ENCODE measurements at places on chromosomes 4 and X.

- no peak for DNase-seq
Observed at GRCh38 chrX:1488141-1488540, 35.4 kb upstream of the ASMTL start.

DNA sequence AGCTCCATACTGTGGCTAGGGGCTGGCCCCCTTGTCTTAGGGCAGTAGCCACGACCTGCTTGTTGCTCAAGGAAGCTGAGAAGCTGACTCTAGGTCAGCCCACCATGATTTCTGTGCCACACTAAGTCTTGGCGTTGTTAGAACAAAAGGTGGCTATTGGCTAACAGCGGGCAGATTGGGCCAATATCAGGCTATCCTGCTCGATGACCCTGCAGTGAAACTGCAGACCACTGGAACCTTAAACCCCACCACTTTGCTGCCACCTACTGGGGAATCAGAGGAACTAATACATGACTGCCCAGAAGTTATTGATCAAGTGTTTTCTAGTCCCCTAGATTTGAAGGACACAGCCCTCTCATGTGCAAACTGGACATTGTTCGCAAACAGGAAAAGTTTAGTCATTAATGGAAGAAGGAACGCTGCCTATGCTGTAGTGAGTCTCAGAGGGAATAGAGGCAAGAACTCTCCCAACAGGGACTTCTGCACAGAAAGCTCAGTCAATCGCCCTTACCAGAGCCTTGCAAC is 17.0 kb upstream of the PAPSS1 start:
- peak; percentile 40 for DNase-seq

GRCh38 chr4:70778888-70779422 is 57.2 kb downstream of the RUFY3 start:
- no peak for DNase-seq

DNA sequence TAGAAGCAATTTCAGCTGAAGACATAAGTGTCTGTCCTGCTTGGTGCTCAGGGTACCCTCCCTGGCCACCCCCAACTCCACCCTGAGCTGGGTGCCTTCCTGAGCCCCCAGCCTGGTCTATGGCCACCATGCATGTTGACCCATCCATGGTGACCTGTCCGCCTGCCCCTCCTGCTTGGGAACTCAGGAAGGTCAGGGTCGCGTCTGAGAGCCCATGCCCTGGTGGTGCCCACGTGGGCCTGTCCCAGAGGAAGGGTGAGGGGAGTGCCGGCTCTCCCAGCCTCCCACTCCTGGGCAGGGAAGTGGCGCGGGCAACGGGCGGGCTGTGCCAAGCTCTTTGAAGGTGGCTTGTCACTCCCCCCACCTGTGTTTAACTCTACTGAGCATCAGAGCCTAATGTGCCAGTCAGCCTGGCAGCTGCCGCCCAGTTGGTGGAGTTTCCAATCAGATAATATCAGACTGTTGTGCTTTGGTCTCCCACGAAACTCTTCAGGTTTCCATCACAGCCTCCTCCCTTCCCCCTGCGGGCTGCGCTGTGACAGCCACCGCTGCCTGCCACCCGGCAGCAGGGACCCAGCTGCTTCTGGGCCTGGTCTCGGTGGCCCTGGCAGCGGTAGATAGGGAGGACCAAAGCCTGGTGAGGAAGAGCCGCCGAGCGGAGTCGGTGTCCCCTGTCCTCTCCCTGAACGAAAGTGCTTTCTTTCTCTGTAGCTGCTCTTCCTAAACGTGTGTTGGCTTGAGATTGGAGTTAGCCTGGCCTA is 4.8 kb downstream of the SH3BP2 start:
- DNase-seq, result no peak

- DNase-seq, result no peak
Observed at GRCh38 chrX:47515941-47516665, 33.1 kb upstream of the ZNF41 start.

DNA sequence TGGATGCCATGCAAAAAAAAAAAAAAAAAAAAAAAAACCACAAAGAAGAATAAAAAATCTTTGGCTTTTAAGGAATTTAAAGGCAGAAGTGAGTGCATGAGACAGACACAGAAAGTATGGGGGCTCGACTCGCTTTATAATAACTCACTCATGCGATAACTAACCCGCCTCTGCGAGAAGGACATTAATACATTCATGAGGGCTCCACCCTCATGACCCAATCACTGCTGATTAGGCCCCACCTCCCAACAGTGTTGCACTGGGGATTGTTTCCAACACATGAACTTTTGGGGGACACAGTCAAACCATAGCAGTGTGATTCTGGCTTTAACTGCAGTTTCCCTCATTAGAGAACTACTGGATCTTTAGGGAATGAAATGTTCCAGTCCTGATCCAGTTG is 78.1 kb downstream of the QDPR start:
- no peak for DNase-seq

- DNase-seq, result no peak
Observed at GRCh38 chr4:3744901-3745300, 21.3 kb upstream of the ADRA2C start.

DNA sequence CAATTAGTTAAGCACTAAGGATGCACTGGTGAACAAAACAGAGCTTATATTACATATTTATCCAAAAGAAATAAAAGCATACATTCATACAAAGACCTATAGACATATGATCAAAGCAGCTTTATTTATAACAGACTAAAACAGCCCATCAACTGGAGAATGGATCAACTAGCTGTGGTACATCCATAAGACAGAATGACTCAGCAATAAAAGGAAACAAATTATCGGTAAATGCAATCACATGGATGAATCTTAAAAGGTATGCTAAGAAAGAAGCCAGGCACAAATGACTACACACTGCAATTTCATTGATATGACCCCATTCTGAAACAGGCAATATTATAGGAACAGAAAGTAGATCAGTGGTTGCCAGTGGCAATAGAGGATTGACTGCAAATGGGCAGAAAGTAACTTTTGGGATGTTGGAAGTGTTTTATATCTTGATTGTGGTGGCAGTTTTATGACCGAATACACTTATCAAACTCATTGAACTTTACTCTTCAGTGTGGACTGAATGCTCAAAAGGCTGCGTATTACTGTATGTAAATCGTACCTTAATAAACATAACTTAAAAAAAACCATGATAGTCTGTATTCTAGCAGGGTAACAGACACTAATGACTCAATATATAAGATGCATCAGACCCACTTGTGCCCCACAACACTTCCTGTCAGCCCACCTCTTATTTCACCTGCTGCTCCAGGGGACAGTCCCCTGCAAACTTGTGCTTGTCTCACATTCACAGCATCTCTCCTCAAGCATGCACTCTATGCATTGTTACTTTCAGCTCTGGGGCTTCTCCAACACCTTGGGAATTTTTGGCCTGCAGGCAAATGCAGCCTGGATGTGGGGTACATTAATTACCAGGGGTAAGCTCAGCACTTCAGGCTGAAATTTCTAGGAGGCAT is 59.1 kb downstream of the MID1IP1 start:
- peak; percentile 13 for DNase-seq

DNA sequence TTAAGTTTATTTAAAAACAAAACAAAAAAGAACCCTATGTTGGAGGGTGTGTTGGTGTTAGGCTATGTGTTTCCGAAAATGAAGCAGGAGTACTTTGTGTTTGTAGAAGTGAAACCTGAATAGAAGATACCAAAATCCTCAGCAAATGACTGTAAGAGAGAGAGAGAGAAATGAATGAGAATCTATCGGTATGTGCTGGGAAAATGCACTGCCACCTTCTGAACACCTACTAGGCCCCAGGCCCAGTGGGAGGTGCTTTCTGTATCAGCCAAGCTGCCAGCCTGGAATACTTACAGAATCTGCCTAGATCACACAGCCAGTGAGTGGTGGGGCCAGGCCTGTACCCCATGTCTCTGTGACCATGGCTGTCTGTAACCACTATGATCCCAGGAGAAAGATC is 14.9 kb upstream of the PIM2 start:
- no peak for DNase-seq

DNA sequence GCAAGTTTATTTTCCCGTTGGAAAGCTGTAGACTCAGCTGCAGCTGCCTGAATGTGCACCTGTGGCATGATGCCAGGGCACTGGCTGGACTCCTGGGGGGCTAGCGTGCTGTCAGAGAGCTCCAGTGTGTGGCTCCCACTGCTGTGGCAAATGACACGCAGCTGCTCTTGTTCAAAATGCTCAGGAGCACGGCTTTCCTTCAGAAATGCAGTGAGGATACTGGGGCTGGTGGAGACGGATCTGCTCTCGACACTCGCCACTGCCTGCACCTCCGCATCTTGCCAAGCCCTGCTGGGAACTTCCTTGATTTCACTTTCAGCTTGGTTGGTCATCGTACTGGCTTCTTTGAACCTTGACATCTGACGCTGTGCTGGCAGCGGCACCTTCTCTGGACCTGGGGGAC is 58.7 kb downstream of the GPRIN3 start:
- DNase-seq, result no peak

DNA sequence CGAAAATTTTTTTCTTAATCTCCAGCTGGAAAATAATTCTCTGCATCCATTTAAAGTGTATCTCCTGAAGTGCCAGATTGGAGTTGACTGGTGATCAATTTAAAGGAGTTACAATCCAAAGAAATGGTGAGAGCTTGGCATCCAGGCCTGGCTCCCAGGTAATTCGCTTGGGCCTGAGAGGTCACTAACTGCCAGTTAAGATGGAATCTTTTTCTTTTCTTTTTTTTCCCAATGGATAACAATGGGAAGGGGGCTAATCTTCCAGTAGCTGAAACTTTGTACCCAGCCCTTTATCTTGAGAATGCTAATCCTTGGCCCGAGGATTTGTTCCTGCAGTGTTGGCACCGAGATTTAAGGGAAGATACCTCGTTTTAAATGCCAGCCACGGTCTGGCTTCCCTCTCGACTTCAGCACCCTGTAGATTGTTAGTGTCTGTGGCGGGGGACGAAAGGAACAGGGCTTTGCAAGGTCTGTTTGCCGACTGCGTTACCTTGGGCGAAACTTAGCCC is 13.3 kb upstream of the PITX2 start:
- peak; percentile 29 for DNase-seq

DNA sequence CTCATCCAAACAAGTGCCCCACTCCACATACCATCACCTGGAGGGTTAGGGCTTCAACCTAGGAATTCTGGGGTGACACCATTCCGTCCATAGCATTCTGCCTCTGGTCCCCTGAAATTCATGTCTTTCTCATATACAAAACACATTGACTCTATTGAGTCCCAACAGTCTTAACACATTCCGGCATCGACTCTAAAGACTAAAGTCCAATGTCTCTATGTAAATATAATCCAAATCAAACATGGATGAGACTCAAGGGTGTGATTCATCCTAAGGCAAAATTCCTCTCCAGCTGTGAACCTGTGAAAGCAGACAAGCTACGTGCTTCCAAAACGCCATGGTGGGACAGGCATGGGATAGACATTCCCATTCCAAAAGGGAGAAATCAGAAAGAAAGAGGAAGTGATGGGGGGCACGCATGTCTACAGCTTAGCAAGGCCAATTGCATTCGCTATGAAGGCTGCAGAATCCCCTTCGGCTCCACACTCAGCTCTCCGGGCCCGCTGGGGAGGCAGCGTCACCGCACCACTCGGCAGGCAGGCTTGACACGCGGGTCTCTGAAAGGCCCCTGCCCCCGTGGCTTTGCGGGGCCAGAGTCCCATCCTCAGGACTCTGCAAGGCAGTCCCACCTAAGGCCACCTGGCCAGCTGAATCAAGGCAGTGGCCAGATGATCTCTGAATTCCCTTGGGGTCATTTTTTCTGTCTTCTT is 53.2 kb downstream of the ADRA2C start:
- no peak for DNase-seq

- DNase-seq, result no peak
Observed at GRCh38 chr4:2699534-2699933, 56.6 kb downstream of the TNIP2 start.

DNA sequence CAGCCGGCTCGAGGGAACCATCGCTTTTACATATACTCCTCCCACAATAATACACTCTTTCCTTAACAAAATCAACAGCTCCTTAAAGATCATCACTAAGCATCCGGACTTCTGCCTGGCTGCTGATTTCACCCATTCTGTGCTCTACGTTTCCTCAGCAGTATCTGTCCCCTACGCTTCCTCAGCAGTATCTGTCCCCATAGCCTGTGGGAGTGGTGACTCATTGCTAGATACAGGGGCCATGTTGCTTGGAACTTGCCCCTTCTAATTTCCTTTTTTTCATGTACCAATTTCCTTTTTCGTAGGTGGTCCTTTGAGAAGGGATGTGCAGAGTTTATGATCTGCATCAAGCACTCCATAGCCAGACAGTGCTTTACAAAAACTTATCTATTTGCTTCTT is 18.6 kb downstream of the MAP3K15 start:
- DNase-seq, result no peak

DNA sequence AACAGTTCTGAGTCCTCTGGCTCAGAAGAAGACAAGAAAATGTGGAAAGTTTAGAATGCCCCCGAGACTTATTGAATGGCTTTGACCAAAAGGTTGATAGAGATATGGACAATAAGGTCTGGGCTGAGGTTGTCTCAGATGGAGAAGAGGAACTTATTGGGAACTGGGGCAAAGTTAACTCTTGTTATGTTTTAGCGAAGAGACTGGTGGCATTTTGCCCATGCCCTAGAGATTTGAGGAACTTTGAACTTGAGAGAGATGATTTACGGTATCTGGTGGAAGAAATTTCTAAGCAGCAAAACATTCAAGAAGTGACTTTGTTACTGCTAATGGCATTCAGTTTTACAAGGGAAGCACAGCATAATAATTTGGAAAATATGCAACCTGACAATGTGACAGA is 1549.3 kb upstream of the ADGRL3 start:
- DNase-seq, result no peak

GRCh38 chr4:98485816-98486345 is 172.5 kb downstream of the TSPAN5 start:
- no peak for DNase-seq

GRCh38 chrX:119516157-119516702 is 48.0 kb downstream of the SLC25A5 start:
- peak; percentile 84 for DNase-seq

DNA sequence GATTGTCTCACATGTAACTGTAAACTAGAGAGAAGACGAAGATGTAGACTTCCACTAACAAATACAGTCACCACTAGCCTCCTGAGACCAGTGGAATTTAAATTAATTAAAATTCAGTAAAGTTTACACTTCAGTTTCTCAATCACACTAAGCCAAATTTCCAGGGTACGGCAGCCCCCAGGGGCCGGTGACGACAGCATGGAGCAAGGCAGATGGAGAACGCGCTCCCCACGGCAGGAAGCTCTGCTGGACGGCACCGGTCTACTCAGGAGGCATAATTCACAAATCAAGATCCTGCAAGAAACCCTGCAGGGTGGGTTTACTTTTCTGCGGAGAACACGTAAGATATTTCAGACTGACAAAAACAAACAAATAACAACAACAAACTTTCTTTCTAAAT is 80.7 kb downstream of the FAT1 start:
- DNase-seq, result no peak

GRCh38 chr4:1449475-1449832 is 43.2 kb upstream of the NKX1-1 start:
- no peak for DNase-seq

GRCh38 chr4:85717351-85717750 is 242.4 kb downstream of the ARHGAP24 start:
- no peak for DNase-seq

GRCh38 chr4:38366456-38366855 is 297.5 kb upstream of the KLF3 start:
- DNase-seq, result no peak
